ENCODE measurements at places on chromosomes 2 and 18.

GRCh38 chr2:172909454-172909853 is 166.2 kb upstream of the MAP3K20 start:
- DNase-seq: no peak

DNA sequence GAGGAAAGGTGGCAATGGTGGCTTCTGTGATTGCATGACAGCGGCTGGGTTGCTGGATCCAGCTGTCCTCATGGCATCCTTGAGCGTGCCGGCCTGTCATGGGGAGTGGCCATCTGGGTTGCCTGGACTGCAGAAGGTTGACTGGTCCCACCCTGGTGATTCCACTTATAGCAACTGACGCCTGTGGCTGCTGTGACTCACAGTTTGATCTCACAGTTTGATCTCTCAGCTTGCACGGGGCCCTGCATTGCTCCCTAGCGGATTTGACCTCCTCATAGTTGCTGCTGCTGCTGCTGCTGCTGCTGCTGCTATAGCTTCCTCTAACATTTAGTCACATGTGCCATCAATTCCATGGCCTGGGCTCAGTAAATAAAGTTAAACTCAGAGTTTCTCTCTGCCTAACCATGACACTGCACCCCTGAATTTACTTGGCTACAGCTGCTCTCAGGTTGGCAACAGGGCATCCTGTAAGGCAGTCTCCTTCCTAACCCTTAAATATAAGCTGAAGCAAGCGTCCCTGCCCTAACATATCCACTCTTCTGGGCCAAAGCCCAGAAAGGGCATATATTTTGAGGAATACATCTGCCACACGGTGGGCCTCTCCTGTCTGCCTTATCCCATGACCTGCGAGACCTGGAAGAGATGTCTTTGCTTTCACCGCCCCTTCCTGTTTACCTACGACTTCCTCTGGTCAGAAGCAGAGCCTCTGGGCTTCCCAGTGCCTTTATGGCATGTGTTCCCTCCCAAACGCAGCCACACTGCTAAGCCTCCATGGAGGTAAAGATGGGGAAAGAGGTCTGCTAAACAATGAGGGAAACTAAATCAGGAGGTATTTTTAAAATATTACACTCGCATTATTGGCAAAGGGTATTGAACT is 37.8 kb upstream of the CCDC150 start:
- DNase-seq: no peak

DNA sequence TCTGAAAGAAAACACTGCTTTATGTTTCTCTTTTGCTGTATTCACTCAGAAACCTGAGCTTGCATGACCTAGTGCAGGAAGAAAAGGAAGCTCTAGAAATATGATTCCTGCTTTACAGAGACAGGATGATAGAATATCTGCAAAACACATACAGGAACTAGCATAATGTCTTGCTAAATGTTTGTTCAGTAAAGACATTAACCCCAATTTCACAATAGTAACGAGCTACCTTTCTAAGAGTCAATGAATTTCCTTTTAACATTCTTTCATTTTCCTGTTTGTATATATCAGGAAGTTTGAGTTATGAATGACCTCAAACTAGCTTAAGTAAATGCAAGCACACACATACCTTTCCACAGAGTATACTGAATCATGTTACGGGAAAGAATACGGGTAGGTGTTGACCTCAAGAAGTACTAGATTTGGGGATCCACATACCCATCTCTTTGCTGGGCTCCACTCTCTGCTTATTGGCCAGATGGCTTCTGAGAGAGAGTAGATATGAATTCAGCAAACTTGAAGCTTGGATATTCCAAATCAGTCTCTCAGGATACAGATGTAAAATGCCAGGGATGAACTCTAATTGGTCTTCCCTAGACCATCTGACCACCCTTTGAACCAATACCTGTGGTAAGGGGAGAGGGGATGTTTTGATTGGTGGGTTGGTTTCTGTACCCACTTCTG is 18.2 kb upstream of the ACSL3 start:
- no peak for DNase-seq

DNA sequence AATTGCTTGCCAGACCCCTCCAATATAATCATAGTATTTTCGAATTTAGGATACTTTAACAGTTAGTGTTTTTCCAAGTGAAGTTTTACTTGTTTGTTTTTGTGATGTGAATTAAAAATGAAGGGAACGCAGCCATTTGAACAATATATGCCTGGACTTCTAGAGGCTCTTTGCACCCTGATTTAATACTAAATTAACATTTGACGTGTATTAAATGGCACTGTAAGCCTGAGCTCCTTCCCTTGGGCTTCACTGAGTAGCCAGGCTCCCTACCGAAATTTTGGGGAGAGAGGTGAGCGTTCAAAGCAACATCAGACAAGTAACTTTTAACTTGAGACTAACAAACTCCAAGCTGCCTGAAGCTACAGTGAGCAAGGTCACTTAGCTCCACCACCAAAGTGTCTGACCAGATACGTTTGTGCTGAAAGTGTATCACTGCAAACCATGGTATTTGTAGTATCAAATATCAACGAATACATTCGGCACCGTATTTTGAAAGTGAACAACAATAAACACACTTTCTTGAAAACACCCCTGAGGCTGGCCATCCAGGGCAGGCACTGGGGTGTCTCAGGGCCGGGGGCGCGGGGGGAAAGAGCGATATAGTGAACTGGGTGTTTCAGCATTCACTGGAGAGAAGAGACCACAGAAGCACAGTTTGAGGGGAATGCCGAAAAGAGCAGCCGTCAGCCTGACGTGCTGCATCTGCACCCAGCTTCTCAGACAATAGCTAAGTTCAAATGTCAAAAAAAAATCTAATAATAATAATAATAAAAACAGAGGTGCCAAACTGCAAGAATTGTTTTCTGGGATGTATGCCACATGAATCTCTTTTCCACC is 7.7 kb upstream of the POU3F3 start:
- no peak for DNase-seq

DNA sequence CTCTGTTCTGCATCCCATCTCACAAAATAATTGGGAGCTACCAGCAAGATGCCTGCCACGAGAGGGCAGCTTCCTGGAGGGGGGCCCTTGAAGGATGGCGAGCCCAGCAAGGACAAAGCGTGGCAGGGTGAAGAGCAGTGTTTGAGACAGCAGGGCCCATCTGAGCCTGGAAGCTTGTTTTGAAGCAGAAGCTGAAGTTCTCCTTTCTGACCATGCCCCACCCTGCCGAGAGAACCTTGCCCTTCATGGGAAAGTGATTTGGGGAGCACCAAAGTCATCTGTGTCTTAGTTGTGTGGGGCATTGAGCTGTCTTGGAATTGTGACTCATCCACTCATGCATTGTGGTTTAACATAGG is 216.3 kb downstream of the BCL11A start:
- DNase-seq: no peak

DNA sequence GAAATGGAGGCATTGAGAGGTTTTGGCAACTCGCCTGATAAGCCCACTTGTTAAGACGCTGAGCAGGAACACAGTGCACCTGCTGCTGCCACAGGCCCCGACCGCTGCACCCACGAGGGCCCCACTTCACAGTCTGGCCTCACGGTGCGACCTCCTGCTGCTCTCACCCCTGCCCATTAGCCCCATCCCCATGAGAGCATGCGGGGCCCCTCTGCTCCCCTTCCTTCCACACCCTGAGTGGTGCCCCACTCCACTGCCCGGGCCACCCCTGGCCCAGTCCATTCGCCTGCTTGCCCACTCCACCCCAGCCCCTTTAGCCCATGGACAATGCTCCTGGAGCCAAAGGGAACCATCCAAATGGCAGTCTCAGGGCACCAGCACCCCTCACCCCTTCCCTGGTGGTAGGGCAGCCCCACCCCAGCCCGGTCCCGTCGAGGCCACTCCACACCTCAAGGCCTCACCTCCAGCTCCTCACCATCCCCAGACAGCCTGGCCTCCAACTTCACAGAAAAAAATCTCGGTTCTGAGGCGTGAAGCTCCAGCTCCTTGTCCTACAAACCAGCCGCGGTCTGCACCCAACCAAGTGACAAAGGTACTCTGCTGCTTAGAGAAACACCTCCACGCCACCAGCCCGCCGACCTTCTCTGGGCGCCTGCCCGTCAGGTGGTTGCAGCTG is 6.7 kb upstream of the GPR55 start:
- no peak for DNase-seq

GRCh38 chr2:233025706-233026105 is 6.8 kb upstream of the NEU2 start:
- no peak for DNase-seq

- DNase-seq: no peak
Observed at GRCh38 chr2:233061591-233062450, 1.7 kb downstream of the INPP5D start.

DNA sequence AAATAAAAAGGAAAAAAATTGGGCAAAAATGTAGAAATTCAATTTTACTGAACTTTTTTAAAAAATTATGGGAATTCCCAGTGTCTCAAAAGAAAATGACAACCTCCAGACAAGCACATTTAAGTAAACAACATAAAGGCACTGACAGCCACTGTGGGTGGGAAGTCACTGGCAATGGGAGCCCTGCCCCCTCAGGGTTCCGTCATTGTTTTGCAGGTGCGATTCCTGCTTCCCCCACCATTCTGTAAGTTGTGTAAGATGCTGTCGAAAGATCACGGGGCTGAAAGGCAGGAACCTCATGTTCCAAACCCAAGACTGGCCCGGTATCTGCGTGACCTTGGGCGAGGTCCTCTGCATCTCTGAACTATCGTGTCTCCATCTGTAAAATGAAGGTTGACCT is 15.8 kb upstream of the ASPRV1 start:
- DNase-seq: no peak

GRCh38 chr2:128500138-128500800 is 181.6 kb upstream of the HS6ST1 start:
- DNase-seq: no peak

GRCh38 chr18:24427484-24427883 is 1.0 kb downstream of the IMPACT start:
- DNase-seq: no peak

- no peak for DNase-seq
Observed at GRCh38 chr2:197258580-197258979, 52.0 kb downstream of the ANKRD44 start.

DNA sequence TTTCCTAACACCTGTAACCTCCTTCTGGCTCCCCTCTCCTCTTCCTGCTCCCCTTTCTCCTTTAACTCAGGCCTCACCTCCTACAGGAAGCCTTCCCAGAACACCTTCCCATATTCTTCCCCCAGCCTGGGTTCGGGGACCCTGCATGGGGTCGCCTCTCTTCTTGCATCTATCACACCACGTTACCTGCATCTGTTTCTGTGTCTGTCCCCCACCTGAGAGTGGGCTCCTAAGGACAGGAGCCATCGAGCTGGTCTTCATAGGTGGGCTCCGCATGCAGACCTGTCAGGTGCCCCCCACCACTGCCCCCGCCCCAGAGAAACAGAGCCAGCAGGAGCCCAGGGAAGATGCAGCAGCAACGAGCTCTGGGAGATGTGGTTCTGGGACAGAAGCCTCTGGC is 123.2 kb upstream of the GLI2 start:
- DNase-seq: no peak

DNA sequence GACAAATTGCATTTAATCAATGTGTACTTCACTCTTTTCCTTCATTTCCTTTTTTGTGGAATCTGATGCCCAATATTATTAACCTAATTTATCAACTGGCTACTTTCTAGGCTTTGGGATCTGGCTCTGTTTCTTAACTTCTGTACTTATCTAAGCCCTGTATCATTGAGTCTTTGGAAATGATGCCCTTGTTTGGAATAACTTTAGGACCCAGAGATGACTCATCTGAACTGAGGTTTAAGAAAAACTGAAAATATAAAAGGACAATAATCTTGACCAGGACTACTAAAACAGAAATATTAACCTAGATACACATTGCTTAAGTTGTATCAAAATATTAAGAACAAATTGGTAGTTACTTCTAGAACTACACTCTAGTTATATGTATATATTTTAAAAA is 600.8 kb downstream of the CPS1 start:
- DNase-seq: no peak

- DNase-seq: no peak
Observed at GRCh38 chr2:241279413-241279812, 36.1 kb downstream of the HDLBP start.

GRCh38 chr2:112087346-112088020 is 32.4 kb downstream of the TMEM87B start:
- DNase-seq: no peak

DNA sequence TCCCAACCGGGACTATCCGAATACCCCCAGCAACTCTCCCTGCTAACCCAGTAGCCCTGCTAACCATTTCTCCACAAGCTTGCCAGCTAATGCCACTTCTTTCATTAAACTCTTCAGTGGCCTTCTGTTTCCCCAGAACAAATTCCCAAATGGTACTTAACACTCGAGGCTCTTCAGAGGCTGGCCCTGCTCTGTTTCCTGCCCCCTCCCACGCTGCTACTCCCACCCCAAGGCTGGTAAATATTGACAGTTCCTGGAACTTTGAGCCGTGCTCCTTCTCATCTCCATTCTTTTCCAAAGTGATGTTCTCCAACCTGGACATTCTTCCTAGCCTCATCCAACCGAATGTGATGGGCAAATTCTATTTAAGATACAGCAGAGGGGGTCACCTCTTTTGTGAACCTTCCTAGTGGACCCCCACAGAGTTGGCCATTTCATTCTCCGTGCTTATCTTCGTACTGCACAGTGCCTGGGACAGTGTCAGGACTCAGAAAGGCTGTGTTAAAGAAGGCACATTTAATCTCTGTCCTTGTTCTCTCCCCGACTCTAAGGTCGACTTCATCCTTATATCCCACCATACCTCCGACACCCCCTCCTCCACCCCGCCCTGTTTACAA is 3.2 kb upstream of the KIDINS220 start:
- no peak for DNase-seq

DNA sequence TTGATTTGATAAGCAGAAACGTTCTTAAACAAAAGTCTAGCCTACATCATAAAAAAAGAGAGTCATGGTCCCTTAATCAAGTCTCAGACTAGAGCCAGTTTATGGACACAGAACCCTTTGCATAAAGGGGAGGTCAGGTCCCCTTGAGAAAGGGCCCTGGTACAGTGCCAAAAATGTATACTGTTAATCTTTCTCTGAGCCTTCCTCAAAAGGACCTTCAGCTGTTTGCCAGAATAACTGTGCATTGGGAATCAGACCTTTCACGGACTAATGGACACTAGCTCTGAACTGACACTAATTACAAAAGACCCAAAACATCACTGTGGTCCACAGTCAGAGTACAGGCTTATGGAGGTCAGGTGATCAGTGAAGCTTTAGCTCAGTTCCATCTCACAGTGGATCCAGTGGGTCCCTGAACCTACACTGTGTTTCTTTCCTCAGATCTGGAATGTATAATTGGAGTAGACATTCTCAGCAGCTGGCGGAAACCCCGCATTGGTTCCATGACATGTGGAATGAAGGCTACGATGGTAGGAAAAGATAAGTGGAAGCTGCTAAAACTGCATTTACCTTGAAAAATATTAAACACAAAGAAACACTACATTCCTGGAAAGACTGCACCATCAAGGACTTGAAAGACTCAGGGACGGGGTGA is 151.4 kb downstream of the TMEFF2 start:
- DNase-seq: no peak

GRCh38 chr2:141641462-141641861 is 489.4 kb downstream of the LRP1B start:
- no peak for DNase-seq

GRCh38 chr2:209458008-209458979 is 34.4 kb downstream of the MAP2 start:
- no peak for DNase-seq
